ENCODE measurements at places on chromosomes 12 and 14.

GRCh38 chr12:113381220-113381619, 22.5 kb downstream of the SDS start:
- DNase-seq = no peak

DNA sequence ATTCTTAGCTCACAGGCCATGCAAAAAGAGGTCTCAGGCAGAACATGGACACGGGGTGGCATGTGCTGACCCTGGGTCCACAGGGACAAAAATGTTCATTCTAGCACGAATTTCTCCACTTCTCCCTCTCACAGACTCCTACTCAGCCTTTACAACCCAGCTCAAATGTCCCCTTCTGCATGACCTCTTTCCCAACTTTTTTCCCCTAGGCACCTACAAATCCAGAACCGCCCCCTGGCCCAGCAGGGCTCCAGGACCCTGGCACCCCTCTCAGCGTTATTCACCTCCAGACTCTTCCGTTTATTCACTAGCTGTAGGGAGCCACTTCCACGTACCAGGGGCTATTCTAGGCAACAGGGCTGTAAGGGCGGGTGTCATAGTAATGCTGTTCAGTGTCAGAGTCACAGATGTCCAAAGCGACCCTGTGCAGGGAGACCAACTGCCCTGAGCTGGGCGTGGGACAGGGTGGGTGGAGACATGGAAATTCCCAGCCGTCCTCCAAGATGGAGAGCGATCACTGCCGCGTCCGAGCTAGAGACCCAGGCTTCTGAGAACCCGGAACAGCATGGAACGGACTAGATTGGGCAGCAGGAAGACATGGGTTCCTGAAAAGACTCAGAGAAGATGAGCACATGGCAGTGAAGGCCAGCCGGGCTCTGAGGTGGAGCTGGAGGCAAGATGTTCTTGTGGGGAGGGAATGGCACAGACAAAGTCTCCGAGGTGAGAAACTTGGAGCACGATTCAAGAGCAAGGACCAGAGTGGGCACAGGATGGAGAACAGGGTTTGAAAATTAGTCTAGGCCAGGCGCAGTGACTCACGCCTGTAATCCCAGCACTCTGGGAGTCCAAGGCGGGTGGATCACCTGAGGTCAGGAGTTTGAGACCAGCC, 274.9 kb upstream of the RTL1 start:
- no peak for DNase-seq

GRCh38 chr12:78038541-78038940, 207.8 kb downstream of the NAV3 start:
- no peak for DNase-seq

DNA sequence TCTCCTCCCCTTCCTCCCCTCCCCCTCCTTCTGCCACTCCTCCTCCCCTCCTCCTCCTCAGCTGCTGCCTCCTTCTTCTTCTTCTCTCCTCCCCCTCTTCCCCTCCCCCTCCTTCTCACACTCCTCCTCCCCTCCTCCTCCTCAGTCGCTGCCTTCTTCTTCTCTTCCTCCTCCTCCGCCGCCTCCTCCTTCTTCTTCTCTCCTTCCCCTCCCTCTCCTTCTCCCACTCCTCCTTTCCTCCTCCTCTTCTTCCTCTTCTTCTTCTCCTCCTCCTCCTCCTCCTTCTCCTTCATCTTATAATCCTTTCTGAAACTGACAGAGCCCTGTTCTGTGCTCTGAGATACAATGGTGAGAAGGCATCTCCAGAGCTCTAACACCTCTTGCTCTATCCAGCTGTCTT, 73.1 kb upstream of the DCD start:
- DNase-seq = no peak

DNA sequence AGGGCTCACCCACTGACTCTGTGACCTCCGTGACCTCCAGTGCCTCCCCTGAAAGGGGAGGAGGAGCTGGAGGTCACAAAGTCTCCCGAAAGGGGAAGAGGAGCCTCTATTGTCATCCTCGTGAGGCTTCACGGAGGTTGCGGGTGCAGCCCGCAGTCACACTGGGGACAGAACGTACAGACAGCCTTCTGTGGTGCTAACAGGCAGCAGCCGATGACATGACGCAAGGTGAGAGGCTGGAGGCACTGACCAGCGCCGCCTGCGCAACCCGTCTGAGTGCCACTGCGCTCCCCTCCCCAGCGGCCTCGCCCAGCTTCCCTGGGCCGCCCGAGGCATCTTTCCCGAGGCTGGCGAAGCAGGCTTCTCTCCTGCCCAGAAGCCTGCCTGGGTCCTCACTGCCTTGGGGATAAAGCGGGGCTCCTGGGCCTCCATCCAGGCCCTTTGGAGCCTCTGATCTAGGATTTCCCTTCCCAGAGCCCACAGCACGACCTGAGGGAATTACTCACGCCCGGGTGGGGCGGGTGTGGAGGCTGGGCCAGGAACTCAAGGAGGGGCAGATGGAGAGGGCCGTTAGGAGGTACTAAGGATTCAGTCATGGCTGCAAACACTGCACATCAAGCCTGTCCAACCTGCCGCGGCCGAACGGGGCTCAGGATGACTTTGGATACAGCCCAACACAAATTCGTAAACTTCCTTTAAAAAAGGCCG, 12.3 kb upstream of the LBHD2 start:
- DNase-seq = no peak

- no peak for DNase-seq
These were observed 1.1 kb downstream of the HDAC7 start for GRCh38 chr12:47818467-47819137.

DNA sequence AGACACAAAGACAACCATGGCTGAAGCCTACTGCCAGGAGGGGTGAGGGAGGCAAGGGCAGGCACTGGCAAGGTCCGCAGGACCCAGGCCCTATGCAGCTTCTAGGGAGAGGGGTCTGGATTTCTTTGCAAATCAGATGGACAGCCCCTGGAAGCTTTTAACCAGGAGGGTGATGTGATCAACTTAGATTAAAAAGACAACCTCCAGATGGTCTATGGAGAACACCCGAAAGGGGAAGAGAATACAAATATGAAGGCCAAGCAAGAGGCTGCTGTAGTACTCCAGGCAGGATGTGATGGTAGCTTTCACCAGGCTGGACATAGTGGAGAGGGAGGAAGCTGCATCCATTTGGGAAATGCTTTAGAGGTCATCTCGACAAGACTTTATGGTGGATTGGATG, 83.3 kb upstream of the TSPAN11 start:
- no peak for DNase-seq

GRCh38 chr12:108644811-108645120, 11.1 kb upstream of the SELPLG start:
- no peak for DNase-seq

DNA sequence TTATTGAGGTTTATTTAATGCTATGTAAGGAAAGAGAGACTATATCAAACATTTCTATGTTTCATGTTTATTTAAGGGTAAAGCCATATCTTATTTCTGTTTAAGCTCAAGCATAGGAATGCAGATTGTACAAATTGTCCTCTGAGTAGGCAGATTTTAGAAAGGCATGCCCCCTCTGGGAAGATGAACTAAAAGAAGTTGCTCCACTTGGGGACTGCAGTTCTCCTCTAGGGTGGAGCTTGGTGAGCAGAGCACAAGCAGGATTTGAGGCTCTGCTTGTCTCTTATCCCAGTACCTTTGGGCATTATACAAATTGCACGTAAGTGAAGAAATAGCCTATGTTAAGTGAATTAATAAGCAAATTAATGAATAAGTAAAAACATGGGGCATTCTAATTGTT, 96.2 kb upstream of the PDE3A start:
- DNase-seq = no peak

GRCh38 chr12:6606331-6607131, 648 bp downstream of the CHD4 start:
- peak; percentile 81 for DNase-seq

DNA sequence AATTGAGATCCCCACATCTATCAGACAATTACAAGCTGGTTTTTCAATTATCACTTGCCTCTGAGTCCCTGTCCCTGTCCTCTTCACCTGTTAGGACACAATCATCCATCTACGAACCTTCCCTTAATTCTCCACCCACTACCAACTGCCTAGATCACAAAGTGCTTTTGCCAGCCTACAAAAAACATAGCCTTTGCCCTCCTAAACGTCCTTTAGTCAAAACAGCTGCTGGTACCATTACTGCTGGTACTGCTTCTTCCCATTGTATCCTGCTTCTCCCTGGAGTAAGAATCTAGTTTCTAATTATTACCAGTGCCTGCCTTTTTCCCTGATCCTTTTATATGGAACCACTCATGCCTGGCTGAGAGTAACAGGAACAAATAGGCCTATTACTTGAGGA, 82.1 kb downstream of the CPNE8 start:
- DNase-seq = no peak

GRCh38 chr12:30900351-30900750, 26.2 kb upstream of the TSPAN11 start:
- DNase-seq = no peak

- DNase-seq = no peak
These were observed 205.2 kb downstream of the PAX9 start for GRCh38 chr14:36866867-36867266.

- no peak for DNase-seq
These were observed 46.6 kb downstream of the TESPA1 start for GRCh38 chr12:54937929-54938328.

GRCh38 chr12:117148642-117149041, 41.6 kb downstream of the FBXO21 start:
- no peak for DNase-seq

GRCh38 chr14:75825147-75825592, 156.6 kb downstream of the TGFB3 start:
- no peak for DNase-seq

- peak; percentile 66 for DNase-seq
These were observed 85.1 kb downstream of the BORCS5 start for GRCh38 chr12:12441843-12442461.

DNA sequence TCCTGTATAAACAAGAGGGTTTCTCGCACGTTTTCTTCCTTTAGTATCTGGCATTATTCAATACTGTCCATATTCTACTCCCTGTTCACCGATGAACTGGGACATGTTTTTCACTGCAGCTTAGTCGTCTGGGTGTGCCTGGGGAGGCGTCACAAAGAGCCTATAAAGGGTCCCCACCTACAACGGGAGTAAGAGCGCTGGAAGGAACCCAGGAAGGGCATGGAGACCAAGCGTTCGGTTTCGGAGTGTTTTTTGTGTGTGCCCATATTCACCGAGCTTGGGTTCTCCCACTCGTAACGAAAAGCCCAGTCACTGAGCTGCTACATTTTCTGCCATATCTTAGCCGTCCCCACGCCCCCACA, 592 bp upstream of the USP15 start:
- DNase-seq = no peak

DNA sequence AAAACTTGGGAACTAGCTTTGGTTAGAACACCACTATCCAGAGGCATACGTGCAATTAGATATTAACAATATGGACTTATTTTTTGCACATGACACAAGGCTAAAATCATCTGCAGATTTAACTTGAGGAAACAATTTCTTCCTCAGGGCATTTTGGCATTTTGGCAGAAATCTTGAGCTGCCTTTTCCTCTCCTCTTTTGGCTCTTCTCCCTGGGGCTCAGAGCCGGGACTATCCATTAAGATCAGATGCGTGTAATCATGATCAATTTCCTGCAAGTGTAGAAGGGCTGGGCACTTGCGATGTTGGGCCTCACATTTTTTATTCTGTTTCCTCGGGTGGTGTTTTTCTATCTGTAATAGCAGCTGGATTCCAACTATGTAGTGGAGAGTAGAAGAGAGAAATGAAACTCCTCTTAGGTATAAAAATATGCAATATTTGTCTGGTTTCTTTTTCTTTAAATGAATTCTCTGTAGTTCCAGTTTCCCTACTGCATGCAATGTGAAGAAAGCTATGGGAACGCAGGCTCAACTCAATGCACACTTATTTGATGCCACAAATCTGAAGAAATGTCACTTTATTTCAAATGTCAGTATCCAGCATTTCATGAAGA, 1010.8 kb downstream of the FLRT2 start:
- DNase-seq = no peak

- DNase-seq = no peak
These were observed 1.3 kb downstream of the TEAD4 start for GRCh38 chr12:2960390-2960956.

DNA sequence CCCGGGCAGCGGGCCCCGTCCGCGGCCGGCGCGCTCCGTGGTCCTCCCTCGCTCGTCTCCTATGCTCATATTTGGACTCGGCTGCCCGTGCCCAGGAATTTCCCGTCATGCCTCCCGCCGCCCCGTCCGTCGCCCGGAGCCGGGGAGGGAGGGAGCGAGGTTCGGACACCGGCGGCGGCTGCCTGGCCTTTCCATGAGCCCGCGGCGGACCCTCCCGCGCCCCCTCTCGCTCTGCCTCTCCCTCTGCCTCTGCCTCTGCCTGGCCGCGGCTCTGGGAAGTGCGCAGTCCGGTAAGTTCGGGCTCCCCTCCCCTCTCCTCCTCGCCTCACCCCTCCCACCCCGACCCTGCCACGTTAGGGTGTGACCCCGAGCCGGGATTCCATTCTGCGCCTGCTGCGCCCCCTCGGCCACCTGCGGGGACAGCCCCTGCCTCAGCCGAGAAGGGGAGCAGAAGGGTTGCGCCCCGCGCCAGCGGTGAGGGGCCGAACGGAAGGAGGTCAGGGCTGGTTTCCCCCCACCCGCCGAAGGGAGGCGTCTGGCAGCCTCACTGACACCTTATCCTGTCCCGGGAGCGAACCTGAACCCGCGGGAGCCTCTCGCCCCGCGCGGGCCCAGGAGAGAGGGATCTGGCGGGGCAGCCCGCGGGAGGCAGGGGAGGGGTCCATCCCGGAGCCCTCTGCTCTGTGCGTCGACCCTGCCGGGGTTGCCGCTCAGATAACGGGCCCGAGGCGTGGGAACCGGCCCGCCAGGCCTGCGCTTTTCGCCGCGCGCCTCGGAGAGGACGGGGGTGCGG, at the start of gene MSRB3:
Gene MSRB3, plus strand, starts transcription at position 108 of the 793 bp plus-strand sequence. CDS start 29,897 bp downstream, outside the sequence.
- peak; percentile 16 for DNase-seq

DNA sequence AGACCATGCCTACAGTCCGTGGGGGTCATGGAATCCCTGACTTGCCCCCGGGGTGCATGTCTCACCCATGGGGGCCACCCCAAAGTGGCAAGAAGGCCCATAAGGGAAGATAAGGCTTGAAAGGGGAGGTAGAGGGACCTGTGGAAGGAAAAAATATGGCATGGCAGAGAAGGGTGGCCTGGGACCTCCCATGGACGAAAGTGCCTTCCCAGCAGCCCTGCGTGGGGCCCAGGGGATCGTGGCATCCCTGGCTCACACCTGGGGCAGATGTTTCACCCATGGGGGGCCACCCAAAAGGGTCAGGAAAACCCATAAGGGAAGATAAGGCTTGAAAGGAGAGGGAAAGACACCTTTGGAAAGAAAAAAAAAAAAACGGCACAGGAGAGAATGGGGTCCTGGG, 264.6 kb downstream of the ALG10 start:
- DNase-seq = no peak

GRCh38 chr12:126518596-126519200, 1453.5 kb downstream of the AACS start:
- no peak for DNase-seq

All from CD4-positive, alpha-beta T cell treated with Interleukin-1 beta for 1 hour (primary cell).